Left cardiac atrium (tissue), 4 donors: ENCODE measurements at places on chromosomes 1 and 21. TPM values are rescaled to one million over a fixed set of nuclear protein-coding genes. Genes with fewer than 3 reads are reported as not detected.

The NKAIN1 gene
- 0.15 TPM for total RNA-seq

The CENPS gene
- total RNA-seq, result 4.1 TPM

The TMEM201 gene
- 18.5 TPM for total RNA-seq

The OPRD1 gene
- total RNA-seq, result not detected

The BTG2 gene
- total RNA-seq, result 259 TPM

The ITGB2 gene
- total RNA-seq, result 70.7 TPM

The LGALS8 gene
- 57.8 TPM for total RNA-seq

The KIF26B gene
- 0.12 TPM for total RNA-seq

The SDC3 gene
- 38.8 TPM for total RNA-seq

The CELA3A gene
- not detected for total RNA-seq

The TACSTD2 gene
- 0.81 TPM for total RNA-seq

The AGT gene
- total RNA-seq, result 102 TPM

The FALEC gene
- total RNA-seq, result not detected

The KLF17 gene
- not detected for total RNA-seq

The OR2L13 gene
- not detected for total RNA-seq

The PIK3R3 gene
- total RNA-seq, result 34.9 TPM

The FMO3 gene
- total RNA-seq, result 1.4 TPM

The ZNF593OS gene
- total RNA-seq, result not detected

The LCE3D gene
- not detected for total RNA-seq

The RCAN3 gene
- total RNA-seq, result 5.8 TPM

The AMY1C gene
- total RNA-seq, result not detected

The TNNI3K gene
- 33.0 TPM for total RNA-seq

The ADGRL2 gene
- 64.4 TPM for total RNA-seq

The AURKAIP1 gene
- total RNA-seq, result 184 TPM

The LRRC52 gene
- total RNA-seq, result not detected

The PCP4 gene
- total RNA-seq, result 6.8 TPM

The FCER1G gene
- 92.7 TPM for total RNA-seq

The SH2D2A gene
- 1.1 TPM for total RNA-seq

The SERPINC1 gene
- 0.35 TPM for total RNA-seq
